Hypothalamus (tissue), 51 donors: ENCODE measurements at places on chromosomes 16 and 17.

- DNase-seq: no peak
Measured at GRCh38 chr16:68995011-68995504, 110.4 kb upstream of the HAS3 start.

DNA sequence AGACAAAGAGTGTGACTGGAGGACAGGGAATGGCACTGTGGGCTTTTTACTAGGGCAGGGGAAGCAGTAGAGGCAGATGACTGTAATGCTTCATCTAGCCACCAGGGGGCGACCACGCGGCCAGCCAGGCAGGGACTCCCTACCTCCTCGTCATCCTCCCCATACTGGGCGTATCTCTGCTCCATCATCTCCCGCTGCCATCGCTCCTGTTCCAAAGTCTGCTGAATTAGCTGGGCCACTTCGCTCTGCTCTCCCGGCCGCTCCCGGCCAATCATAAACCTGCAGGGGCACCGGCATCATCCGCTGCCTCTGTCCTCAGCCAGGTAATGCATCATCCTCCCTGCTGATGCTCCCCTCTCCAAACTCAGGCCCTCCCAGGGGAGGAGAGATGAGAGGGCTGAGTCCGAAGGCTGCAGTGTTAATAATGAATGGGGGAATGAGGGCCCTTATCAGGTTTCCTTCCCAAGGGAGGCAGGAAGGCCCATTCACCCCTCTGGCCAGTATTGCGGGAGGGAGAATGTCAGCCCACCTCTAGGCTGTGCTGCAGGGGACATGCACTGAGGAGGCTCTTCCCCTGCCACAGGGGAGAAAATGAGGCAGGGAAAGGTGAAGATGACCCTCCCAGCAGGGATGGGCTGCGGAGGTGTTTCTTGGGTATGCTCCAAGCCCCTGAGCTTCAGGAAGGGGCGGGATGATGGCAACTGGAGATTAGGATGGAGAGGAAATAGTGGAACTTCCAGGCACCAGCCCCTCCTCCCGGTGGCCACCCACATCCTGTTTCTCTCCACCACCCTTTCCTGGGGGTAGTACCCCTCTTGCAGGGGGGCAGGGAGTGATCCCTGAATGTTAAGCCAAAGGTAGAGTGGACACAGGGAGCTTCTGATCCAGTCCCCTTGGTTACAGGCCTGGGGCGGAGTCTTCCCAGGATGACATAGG lies 10.3 kb upstream of the SAMD14 start:
- no peak for DNase-seq

DNA sequence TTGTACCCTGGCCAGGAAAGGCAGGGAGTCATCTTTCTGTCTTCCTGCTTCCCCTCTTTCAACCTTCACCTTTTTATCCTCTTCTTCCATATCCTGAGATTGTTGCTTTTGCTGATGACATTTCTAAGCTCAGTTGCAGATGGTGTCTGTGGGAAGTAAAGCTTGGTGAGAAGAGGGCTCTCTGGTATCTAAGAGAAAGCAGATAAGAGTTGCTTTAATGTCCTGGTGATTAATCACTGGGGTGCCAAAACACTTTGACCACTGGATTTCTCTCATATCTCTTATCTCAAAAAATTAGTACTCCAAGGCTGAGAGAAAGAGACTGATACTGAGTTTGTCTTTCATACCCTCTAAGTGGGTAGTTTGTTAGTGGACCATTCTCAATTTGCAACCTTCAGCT lies 71.3 kb downstream of the NEUROD2 start:
- DNase-seq: no peak

GRCh38 chr17:80101946-80102663 lies 724 bp downstream of the GAA start:
- DNase-seq: no peak

- DNase-seq: no peak
Measured at GRCh38 chr16:52787709-52788108, 240.8 kb upstream of the TOX3 start.

DNA sequence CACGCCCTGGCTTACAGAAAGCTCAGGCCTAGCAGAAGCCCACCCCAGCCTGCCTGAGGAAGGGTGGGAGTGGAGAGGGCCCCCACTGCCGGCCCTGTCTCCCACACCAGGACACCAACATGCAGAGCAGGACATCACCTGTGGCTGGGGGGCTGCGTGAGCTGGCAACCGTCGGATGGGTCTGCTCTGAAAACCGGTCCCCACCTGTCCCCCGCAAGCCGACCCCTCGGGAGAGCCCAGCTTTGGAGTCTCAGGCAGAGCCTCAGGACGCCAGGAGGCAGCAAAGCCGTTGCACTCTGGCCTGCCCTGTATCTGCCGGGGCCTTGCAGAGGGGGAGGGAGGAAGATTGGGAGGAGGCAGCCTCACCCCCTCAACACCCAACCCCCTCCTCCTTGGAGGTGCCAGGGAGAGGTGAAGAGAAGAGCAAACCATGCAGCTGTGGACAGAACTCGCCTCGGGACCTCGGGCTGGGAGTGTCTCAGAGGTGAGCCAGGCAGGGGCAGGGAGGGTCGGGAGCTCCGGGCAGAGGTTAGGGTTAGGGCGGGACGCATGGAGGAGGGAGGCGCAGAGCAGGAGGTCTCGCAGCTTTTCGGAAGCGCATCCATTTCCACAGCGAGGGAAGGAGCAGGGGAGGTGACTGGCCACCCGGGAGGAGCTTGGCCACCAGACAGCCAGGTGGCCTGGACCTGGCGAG lies 30.4 kb upstream of the ZC3H18 start:
- no peak for DNase-seq

GRCh38 chr17:47203984-47204721 lies 5.0 kb upstream of the MYL4 start:
- no peak for DNase-seq

DNA sequence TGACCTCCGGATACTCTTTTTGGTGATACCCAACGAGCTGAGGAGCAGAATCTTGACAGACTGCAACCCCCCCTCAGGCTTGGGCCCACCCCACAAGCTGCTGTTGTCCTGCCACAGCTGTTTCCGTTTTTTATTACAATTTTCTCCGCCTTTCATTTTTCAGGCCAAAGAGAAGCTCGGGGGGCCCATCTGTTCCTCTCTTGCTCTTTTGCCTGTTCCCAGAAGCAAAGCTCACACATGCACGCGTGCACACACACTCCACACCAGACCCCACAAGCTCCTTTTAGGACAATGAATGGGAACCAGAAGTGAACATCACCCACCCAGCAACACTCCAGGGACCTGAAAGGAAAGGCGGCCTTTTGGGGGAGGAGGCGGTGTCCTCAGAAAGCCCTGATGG lies 16.3 kb downstream of the SOX9 start:
- DNase-seq: no peak

GRCh38 chr16:78693496-78693895 lies 594.0 kb downstream of the WWOX start:
- no peak for DNase-seq

- DNase-seq: no peak
Measured at GRCh38 chr17:50954641-50955121, 88.5 kb upstream of the TOB1 start.

GRCh38 chr16:30820952-30821421 lies 34.0 kb upstream of the ZNF629 start:
- no peak for DNase-seq

DNA sequence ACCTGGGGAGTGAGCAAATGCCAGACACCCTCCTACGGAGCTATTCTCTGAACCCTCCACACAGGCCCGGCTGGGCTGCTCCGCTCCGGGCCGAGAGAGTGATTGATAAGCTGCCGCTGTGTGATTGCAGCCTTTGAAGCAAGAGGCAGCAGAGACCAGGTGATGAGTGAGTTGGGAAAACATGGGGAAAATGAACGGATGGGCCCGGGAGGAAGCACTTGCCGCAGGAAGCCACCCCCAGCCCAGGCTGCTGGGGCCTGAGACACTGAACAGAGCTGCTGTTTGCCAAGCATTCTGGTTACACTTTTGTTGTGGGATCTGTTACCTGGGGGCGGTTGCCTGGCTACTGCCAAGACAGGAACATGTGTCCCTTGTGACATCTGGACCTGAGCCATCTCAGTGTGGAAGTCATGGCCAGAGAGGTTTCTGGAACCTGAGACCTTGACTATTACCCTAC lies 46.4 kb upstream of the KLHDC4 start:
- DNase-seq: no peak

- DNase-seq: peak; percentile 40
Measured at GRCh38 chr17:74199306-74200092, 4.0 kb upstream of the RPL38 start.

DNA sequence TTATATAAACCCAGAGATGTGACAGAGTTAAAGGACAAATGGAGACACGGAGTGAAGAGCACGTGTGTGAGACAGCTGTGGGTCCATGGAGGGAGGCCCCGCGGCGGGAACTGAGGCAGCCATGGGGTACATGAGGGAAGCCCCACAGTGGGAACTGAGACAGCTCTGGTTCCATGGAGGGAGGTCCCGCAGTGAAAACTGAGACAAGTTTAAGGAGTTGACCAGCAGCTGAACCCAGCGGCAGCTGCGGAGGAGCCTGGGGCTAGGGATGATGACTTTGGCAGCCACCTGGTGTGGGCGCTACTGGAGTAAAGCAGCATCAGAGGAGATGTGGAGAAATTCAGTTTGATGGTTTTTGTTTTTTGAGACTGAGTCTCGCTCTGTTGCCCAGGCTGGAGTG lies 185.1 kb downstream of the RPTOR start:
- no peak for DNase-seq

DNA sequence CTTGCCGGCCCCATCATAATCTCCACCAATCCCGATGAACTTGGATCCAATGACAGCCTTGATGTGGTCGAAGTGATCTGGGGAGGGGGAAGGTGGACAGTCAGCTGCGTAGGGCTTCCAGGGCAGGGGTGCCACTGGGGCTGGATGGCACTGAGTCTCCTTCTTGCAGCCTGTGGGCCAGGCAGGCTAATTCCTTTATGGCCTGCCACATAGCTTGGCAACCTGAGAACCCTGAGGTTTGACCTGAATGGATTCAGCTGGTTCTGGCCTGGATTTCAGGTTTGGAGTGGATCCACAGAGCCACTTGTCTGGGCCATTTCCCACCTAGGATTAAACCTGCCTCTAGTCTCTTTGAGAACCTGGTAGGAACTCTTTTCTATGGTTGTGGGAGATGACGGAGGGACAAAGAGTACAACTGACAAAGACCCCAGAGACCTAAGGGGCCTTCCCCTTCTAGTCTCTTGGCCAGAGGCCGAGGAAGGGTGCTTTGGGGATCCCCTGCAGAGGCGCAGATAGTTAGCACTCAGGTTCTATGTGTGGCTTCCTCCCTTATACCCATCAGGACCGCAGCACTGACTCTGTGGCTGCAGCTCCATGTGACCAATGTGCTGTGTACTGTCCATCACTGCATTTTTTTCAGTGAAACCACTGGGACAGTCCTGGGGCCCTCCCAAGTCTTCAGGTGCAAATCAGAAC lies 9.2 kb upstream of the DPEP3 start:
- no peak for DNase-seq

GRCh38 chr17:75313941-75314551 lies 24.8 kb upstream of the SLC25A19 start:
- no peak for DNase-seq

- DNase-seq: no peak
Measured at GRCh38 chr17:29723278-29724047, 100.8 kb upstream of the CORO6 start.

- DNase-seq: no peak
Measured at GRCh38 chr16:67954421-67955196, 10.7 kb upstream of the LCAT start.

DNA sequence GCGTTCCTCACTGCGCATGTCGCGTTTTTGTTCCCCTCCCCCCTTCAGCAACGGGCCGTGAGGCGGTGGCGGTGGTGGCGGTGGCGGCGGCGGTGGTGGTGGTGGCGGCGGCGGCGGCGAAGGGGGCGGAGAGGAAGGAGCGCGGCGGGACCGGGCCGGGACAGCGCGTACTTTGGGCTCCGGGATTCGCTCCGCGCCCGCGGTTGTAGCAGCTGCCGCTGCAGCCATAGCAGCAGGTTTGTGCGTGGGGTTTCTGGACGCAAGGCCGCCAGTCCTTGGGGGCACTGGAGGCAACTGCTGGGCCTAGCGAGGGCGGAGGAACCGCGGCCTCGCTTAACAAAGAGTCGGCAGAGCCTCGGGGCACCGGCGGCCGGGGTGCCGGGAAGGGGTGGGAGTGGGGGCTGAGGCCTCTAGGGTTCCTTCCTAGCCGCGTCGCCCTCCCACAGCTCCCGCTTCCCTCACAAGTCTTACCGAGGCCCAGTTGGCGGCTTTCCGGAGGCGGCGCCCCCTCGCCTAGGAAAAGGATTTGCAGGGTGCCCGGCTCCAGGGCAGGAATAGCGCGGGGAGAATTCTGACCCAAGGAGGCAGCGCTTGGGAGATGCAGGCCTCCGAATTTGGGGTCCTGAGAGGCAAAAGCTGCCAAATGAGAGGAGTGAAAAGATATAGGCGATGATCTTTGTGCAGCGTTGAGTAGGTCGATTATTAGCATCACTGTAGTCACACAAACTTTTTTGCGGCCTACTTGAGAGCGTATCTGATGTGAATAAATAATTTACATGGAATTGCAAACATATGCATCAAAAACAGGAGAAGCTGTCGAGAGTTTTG lies at the start of gene DDX42:
Gene DDX42, plus strand, starts transcription at position 30 of the 828 bp plus-strand sequence. CDS start 12,880 bp downstream, outside the sequence.
- DNase-seq: peak; percentile 60

GRCh38 chr16:20822521-20823325 lies 16.4 kb downstream of the REXO5 start:
- no peak for DNase-seq

GRCh38 chr16:734981-735881 lies 5.6 kb downstream of the CIAO3 start:
- DNase-seq: no peak

- DNase-seq: no peak
Measured at GRCh38 chr16:57892447-57893096, 78.4 kb downstream of the CNGB1 start.

DNA sequence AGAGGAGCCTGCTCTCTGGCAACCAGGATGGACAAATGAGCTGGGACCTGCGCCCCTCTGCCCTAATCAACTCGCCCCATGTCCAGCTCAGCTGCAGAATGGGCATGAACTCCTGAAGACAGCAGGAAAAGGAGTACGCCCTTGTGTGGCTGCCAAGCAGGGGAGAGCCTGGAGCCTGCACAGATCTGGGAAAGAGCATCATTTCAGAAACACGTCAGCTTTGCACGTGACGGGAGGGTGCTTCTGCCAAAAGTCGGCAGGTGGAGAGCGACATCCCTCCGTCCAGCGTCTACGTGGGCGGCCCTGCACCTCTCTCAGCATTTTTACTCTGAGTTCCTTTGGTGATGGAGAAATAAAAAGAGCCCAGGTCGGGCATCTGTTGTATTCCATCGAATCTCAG lies 18.5 kb downstream of the NME3 start:
- no peak for DNase-seq

- DNase-seq: no peak
Measured at GRCh38 chr17:57111386-57111785, 26.3 kb downstream of the AKAP1 start.

GRCh38 chr16:77500934-77501664 lies 66.3 kb upstream of the ADAMTS18 start:
- DNase-seq: no peak

DNA sequence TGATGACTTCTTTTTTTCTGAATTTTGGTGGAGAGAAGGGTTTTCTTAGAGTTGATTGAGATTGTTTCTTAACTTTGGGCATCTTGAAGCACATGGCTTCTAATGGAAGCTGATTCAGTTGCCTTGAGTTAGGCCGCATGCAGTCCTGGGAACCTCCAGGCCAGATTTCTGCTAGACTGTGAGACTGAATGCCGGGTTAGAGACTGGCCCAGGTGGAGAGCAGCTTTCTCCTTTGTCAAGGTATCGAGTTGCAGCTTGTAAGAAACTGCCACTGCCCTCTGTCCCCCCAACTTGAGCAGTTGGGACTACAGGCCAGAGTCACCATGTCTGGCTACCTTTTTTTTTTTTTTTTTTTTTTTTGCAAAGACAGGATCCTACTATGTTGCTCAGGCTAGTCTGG lies 77.6 kb downstream of the CLEC16A start:
- no peak for DNase-seq
